ENCODE measurements at places on chromosomes 16 and 17.
A peak's percentile ranks its signal among the peaks of the same experiment; 100 is the strongest.

- DNase-seq = no peak
Observed at GRCh38 chr17:69706127-69706526, 291.6 kb downstream of the MAP2K6 start.

DNA sequence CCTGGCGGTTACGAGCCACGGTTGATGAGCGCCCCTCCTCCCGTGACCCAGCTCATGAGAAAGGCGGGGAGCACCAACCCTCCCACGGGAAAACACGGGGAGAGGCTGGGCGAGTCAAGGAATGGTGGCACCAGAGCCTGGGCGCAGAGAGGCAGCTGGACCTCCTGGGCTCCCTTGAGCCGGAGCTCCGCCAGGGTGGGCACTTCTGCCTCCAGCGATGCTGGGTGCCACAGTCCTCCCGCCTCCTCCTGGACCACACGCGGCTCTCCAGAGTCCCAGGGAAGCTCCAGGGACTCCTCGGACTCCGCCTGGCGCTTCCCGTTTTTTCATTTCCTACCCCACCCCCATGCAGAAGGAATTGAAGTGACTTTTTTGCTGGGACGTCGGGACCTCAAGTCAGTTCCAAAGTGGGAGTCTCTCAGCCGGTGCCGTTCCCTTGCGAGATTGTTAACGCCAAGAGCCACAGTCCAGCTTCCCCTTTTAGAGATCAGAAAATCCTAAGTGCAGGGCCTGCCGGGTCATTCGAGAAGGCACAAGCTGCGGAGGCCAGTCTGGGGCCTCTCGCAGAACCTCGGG lies 6.6 kb upstream of the CBX8 start:
- no peak for DNase-seq

DNA sequence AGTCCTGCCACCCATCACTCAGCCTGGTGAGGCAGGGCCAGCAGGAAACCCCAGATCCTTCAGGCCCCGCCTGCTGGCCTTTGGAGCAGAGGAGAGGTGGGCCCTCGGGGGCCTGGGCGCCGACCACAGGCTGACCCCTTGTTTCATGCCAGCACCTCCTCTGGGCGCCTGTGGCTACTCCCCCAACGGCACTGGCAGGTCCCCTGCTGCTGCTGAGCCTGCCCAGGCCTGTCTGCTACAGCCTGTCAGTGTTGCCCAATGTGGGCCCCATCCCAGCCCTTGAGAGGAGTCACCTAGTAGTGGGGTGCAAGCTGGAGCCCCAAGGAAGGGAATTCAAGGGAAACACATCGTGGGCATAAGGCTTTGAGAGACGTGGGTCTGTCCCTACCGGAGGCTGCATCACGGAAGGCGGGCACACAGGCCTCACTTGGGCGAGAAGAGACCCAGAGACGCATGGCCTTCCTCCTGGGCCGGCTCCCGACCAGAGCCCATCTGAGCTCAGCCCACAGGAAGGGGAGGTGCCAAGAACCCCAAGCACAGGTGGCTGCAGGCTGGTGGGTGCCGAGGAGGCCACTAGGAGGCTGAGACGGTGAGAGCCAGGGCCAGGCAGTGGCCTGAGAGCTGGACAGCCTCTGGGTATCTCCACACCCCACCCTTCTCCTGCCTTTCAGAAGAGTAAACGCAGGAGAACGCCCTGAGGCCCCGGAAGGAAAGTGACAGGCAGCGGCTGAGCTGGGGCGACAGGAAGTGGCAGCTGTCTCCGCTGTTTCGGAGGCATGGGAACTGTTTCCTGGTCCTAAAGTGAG lies 8.0 kb upstream of the FASN start:
- DNase-seq = peak; percentile 52

- DNase-seq = no peak
Observed at GRCh38 chr17:48681609-48682008, 40.7 kb downstream of the PRAC1 start.

DNA sequence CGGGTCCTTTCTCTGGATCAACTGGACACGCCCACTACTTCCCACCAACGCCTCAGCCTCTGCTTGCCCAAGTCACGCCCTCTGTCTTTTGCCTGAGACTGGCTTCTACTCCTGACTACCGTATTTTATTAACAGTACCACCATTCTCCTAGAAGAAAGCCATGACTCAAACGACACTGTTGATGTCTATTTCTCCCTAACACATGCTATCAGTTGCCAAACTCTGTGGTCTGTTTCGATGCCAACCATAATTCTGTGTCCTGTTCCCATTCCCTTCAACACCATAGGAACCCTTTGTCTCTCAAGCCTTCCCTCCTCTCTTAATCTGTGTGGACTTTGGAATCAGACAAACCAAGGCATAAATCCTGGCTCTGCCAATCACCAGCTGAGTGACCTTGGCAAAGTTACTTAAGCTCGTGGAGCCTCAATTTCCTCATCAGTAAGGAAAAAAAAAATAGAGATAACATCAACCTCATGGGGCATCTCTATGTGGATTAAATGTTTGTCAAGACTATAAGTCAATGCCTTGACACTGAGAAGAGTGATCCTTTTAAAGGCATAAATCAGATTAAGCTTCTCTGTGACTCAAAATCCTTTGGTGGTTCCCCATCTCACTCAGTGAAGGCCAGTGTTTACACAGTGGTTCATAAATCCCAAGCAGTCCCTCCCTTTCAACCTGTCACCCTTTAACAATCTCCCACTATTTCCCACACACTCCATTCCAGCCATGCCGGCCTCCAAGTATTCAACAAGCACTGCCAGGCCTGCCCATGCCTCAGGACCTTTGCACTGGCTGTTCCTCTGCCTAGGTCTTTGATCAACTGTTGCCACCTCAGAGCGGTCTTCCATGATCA lies 45.6 kb downstream of the ERN1 start:
- DNase-seq = no peak

GRCh38 chr16:1930338-1930720 lies 12.1 kb upstream of the HS3ST6 start:
- DNase-seq = no peak

DNA sequence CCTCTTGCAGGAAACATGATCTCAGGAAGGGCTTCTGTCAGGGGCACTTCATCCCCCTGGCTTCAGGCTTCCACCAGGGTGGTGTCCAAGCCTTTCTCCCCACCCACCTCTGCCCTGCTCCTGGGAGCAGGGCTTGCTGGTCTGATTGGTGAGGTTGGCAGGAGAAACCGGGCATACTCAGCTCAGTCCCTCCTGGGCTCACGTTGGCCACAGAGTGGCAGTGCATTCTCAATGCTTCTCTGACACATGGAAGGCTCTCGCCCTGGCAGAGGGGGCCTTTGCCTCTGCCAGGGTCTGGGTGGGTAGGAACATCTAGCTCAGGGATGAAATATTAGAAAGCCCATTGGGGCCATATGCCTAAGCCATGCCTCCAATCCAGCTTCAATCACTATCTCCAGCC lies 142.8 kb downstream of the AXIN2 start:
- no peak for DNase-seq

- no peak for DNase-seq
Observed at GRCh38 chr16:88991813-88992350, 14.9 kb upstream of the CBFA2T3 start.

- DNase-seq = no peak
Observed at GRCh38 chr17:65638221-65638975, 77.0 kb upstream of the AXIN2 start.

GRCh38 chr16:17835118-17835876 lies 364.5 kb upstream of the XYLT1 start:
- no peak for DNase-seq

DNA sequence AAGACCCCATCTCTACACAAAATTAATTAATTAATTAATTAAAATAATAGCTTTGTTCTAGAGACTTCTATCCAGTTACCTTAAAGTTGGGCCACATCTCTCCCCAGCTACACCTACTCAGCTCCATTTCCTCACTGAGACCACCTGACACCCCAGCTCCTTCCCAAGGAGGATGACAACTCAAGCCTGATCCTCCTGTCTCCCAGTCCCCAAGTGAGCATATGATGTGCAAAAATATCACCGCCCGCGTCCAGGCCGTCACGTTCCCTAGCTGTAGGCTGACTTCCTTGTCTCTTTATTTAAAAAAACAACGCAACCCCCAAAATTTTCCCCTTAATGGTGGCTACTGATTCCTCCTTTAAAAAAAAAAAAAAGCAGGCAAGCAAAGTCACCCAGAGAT lies 120.2 kb upstream of the RCVRN start:
- DNase-seq = no peak

All from stimulated activated CD8-positive, alpha-beta memory T cell treated with anti-CD3 and anti-CD28 coated beads, Interleukin-7, amount 100 ng/mL, for 4 hours (primary cell).